Naive thymus-derived CD4-positive, alpha-beta T cell (primary cell): ENCODE measurements at places on chromosomes 1 and 21.

- DNase-seq: no peak
These were observed 79.4 kb upstream of the SSX2IP start for GRCh38 chr1:84769636-84770035.

DNA sequence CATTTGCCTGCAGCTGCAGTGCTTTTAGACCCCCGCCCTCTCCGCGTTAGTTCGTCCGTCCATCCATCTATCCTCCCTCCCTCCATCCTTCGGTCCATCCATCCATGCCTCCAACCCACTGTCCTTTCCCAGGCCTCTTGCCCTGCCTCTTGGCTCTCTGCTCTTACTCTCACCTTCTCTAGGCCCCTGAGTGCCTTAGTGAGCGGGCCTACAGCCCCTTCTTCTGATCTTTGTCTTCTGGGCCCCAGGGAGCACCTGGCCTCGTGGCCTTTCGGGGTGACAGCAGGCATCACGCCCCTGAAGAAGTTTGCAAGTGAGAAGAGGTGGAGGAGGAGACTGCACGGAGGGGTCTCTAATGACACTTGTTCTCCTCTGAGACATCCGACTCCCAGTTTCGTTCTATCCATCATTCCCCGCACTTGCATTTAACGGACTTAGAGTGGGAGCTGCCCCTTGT lies 842 bp downstream of the ATXN7L2 start:
- no peak for DNase-seq

DNA sequence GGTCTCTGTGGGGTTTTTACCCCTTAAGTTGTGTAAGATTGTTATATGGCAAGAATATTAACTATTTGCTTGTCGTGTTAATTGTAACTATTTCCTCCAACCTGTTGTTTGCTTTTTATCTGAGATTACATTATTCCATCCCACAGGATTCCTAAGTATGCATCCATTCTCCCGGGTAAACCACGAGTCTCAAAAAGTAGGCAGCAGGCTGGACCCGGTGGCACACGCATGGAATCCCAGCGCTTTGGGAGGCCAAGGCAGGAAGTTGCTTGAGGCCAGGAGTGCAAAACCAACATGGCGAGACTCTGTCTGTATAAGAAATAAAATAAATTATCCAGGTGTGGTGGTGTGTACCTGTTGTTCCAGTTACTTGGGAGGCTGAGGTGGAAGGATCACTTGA lies 12.6 kb upstream of the RSPO1 start:
- no peak for DNase-seq

GRCh38 chr1:214688891-214689290 lies 85.9 kb downstream of the CENPF start:
- DNase-seq: no peak

- no peak for DNase-seq
These were observed 212.5 kb downstream of the TOMM20 start for GRCh38 chr1:234915924-234916675.

- no peak for DNase-seq
These were observed 99.6 kb downstream of the DENND1B start for GRCh38 chr1:197675583-197676208.

GRCh38 chr1:180728472-180729106 lies 96.8 kb downstream of the XPR1 start:
- no peak for DNase-seq

GRCh38 chr21:39650801-39651200 lies 38.1 kb downstream of the B3GALT5 start:
- no peak for DNase-seq

- no peak for DNase-seq
These were observed 115.5 kb upstream of the NCAM2 start for GRCh38 chr21:20882462-20883407.

- DNase-seq: no peak
These were observed 437.0 kb downstream of the LMO4 start for GRCh38 chr1:87765681-87766070.

DNA sequence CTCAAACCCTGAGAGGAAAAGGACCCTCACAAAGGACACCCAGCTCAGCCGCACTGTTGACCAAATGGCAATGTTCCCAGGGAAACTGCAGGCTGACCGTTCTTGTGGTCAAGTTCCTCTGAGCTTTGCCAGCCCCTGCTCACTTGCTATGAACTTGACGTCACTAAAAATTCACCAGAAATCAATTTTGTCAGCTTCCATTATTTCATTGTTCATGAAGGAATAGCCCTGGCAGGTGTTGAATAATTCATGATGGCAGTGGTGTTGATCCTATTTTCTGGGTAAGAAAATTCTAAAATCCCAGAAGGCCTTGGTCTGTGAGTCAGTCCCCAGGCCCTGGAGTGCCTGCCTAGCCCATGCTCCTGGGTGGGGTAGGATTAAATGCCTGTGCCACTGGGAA lies 318.9 kb downstream of the ZNF326 start:
- DNase-seq: no peak

DNA sequence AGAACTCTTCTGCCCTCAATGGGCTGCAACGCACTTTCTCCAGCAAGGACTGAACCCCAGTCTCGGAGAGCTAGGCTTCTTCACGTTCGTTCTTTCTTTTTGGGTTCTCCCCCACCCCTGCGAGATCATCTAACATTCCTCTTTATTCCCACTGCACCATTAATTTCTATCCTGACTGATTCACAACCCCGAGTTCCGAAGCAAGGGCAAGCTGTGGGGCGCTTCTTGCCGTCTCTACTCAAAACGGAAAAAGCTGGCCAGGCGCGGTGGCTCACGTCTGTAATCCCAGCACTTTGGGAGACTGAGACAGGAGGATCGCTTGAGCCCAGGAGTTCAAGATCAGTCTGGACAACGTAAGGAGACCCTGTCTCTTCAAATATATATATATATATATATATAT lies 37.4 kb upstream of the BTG2 start:
- no peak for DNase-seq

GRCh38 chr1:97802011-97802410 lies 118.8 kb downstream of the DPYD start:
- DNase-seq: no peak

DNA sequence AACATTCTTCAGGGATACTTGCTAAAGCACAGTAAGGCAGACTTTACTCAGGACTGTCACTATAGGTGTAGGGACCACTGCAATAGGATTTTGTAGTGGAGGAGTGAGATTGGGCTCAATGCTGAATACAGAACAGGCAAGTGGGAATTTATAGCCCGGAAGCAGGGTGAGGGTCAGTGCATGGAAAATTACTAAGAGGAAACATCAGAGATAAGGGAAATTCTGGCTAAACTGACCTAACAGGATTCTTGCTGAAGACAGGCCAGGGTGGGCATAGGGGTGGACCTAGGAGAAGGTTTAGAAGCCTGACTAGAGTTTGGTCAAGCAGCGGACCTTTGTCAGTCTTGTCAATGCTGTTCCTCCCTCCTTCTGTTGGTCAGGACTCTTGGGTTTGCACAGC lies 20.8 kb upstream of the ZNF362 start:
- no peak for DNase-seq

DNA sequence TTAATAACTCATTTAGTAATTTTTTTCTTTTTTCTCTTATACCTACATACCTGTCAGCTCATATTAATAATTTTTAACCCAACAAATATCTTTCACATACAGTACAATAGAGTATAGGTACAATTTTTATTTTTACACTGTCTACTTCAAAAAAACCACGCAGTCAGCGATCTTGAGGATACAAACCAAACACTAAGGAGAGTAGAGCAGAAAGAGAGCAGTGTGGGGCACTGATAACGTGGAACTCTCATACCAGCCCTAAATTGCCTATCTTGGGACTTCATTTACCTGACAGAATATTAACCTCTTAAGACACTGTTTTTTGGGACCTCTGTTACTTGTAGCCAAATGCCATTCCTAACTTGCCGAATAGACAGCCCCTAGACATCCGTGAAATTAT lies 5.5 kb downstream of the TRMT1L start:
- DNase-seq: no peak

DNA sequence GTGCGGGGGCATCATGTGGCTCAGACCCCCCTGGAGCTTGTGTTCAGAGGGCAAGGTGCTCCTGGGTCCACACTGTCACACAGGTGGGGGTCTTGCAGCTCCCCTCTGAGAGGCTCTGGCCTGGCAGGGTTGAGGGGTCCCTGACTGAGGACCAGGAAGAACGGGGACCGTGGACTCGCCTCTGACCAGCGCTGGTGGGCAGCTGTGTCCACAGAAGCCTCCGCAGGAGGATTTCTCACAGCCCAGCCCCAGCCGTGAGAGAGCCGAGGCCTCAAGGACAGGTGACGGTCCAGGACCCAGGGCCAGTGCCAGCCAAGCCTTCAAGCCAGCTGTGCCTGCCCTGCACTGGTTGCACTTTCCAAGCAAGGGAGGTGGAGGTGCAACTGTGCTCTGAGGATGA lies 63.5 kb upstream of the TTC34 start:
- DNase-seq: no peak

DNA sequence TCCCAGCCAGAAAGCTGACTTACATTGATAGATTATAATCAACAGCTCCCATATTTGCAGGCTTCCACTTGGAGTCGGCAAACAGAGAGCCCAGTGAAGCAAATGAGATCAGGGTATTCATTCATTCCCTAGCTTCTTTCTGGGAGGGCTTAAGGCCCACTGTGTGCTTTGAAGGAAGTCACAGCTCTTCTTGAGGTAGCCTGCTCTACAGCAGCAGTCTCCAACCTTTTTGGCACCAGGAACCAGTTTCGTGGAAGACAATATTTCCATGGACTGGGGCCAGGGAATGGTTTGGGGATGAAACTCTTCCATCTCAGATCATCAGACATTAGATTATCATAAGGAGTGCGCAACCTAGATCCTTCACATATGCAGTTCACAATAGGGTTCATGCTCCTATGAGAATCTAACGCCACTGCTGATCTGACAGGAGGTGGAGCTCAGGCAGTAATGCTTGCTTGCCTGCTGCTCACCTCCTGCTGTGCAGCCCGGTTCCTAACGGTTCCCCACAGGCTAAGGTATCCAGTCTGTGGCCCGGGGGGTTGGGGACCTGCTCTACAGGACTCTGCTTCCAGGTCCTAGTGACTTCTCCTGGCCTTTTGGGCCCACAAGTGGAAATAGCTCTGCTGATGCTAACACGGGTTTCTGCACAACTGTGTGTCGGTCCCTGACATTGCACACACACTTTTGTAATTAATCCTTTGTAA lies 13.7 kb upstream of the ADAM30 start:
- DNase-seq: no peak

GRCh38 chr1:165898837-165899236 lies 71.4 kb downstream of the UCK2 start:
- DNase-seq: no peak

- no peak for DNase-seq
These were observed 47.6 kb downstream of the TRIM11 start for GRCh38 chr1:228358764-228359612.

GRCh38 chr1:195965475-195965874 lies 642.8 kb downstream of the KCNT2 start:
- no peak for DNase-seq

GRCh38 chr1:227778401-227778947 lies 37.0 kb upstream of the PRSS38 start:
- no peak for DNase-seq

GRCh38 chr1:183869230-183869629 lies 64.3 kb downstream of the RGL1 start:
- DNase-seq: no peak

GRCh38 chr1:201982082-201982622 lies 296 bp upstream of the RNPEP start:
- no peak for DNase-seq
